Activated CD8-positive, alpha-beta memory T cell treated with anti-CD3 and anti-CD28 coated beads for 36 hours (primary cell): ENCODE measurements at places on chromosomes 3 and 15. TPM values are rescaled to one million over a fixed set of nuclear protein-coding genes. Genes with fewer than 3 reads are reported as not detected.

Gene FANCD2OS
- not detected for total RNA-seq

Gene ZNF80
- 1.6 TPM for total RNA-seq

Gene SLC28A1
- not detected for total RNA-seq

Gene DYNC1LI1
- 36.1 TPM for total RNA-seq

Gene DNAH1
- total RNA-seq, result 4.4 TPM

Gene SIDT1
- 14.2 TPM for total RNA-seq

Gene PLA2G4F
- not detected for total RNA-seq

Gene FAM174B
- total RNA-seq, result 4.9 TPM

Gene SCAMP5
- total RNA-seq, result 1.7 TPM

Gene STAC
- total RNA-seq, result not detected

Gene NCEH1
- 10.5 TPM for total RNA-seq

Gene GP5
- total RNA-seq, result 0.08 TPM

Gene AMOTL2
- total RNA-seq, result not detected

Gene SSUH2
- total RNA-seq, result not detected

Gene ZNF774
- total RNA-seq, result 1.0 TPM

Gene KNG1
- not detected for total RNA-seq

Gene CHRNA3
- total RNA-seq, result not detected

Gene CCDC39
- total RNA-seq, result not detected

Gene AADAC
- total RNA-seq, result not detected

Gene CD276
- 3.1 TPM for total RNA-seq

Gene SECISBP2L
- total RNA-seq, result 24.3 TPM

Gene RARB
- total RNA-seq, result not detected

Gene HRH1
- total RNA-seq, result 0.27 TPM

Gene TGM4
- total RNA-seq, result not detected

Gene LXN
- 5.9 TPM for total RNA-seq

Gene STRIT1
- total RNA-seq, result not detected

Gene SLC6A20
- total RNA-seq, result 0.13 TPM
